ENCODE measurements at places on chromosomes 3 and 15.
A peak's percentile ranks its signal among the peaks of the same experiment; 100 is the strongest.

- DNase-seq, result no peak
Measured at GRCh38 chr3:186529201-186529999, 14.8 kb downstream of the CRYGS start.

- no peak for DNase-seq
Measured at GRCh38 chr3:171365489-171365888, 94.7 kb downstream of the TNIK start.

DNA sequence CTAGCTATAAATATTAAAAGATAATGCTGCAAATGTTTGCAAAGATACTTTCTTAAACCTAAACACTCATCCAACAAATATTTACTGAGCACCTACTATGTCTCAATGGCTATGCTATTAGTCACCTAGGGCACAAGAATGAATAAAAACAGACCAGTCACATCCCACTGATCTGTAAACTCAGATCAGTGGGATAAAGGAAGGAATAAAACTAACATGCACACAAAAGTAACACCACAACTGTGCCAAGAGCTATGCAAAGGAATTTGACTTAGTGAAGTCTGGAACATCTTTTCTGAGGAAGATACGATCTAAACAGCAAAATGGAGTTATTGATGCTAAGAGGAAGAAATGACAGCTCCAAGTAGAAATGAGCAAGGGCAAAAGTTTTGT lies 56.6 kb downstream of the CBLB start:
- DNase-seq, result no peak

- DNase-seq, result no peak
Measured at GRCh38 chr3:12681943-12682390, 18.1 kb upstream of the RAF1 start.

- DNase-seq, result no peak
Measured at GRCh38 chr3:121690777-121691405, 30.2 kb upstream of the HCLS1 start.

DNA sequence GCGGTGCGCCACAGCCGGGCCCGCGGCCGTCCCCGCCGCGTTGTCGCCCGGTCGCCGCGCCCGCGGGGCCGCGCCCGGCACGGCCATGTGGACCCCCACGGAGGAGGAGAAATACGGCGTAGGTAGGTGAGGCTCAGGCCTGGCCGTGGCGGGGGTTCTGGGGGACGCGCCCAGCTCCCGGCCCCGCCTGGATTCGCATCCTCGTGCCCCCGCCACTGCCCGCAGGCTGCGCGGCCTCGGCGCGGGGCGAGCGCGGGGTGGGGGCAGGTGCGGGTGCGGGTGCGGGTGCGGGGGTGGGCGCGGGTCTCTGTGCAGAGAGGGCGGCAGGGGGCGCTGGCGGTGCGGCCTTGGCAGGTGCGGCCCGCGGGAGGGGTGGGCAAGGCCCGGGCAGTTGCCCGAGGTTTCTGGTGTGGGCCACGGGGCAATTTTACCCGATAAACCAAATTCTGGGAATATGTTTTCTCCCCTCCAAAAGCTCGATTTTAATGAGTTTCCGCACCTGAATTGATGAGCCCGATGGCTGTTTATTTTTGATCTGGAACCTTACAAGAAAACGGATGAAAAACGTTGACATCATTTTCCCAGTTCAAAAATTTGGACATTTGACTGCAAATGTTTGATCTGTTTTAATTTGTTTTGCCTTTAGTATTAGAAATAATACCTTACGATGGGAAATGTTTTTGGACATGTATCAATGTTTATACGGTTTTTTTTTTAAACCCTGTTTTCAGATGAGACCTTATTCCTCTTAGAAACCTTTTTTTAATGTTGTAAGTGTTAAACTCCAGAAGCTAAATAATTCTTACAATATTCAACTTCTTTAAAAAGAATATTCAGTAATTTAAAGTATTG lies 678 bp downstream of the DOCK3 start:
- DNase-seq, result no peak

- no peak for DNase-seq
Measured at GRCh38 chr15:79643393-79643792, 211.3 kb downstream of the MINAR1 start.

DNA sequence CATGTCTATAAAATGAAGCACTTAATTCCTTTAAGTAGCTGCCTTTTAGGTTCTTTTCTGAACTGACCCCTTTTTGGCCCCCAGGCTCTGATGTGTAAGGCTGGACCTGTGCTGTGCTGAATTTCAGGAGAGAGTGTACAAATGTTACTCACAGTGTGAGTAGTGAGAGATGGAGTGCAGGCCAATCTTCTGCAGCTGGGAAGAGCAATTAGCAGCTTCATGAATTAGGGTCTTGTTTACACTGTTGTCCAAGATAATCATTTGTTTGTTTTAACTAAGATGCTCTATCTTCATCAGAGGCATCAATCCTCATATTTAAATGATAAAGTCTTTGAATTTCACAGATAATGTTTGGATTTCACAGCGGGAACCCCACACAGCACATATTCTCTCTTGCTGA lies 19.4 kb downstream of the ARPP21 start:
- no peak for DNase-seq

DNA sequence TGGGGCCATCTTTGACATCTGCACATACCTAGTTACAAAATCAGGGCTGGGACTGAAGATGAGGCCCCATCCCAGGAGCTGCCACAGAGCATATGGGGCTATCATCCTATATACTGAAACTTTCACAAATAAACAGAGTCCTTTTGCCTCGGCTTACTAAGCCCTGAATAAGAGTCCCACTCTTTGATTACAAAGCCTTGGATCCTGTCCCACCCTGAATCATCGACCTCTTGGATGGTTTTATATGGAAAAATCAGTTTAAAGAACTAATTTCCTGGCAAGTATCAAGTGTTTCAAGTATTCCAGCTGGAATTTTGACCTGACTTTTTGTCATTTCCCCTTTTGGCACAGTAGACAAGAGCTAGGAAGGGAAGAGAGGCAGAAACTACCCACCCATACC lies 331.3 kb upstream of the FRG2C start:
- DNase-seq, result no peak

- no peak for DNase-seq
Measured at GRCh38 chr3:56994391-56994790, 66.1 kb upstream of the SPATA12 start.

- no peak for DNase-seq
Measured at GRCh38 chr3:140164922-140165590, 230.1 kb downstream of the CLSTN2 start.

DNA sequence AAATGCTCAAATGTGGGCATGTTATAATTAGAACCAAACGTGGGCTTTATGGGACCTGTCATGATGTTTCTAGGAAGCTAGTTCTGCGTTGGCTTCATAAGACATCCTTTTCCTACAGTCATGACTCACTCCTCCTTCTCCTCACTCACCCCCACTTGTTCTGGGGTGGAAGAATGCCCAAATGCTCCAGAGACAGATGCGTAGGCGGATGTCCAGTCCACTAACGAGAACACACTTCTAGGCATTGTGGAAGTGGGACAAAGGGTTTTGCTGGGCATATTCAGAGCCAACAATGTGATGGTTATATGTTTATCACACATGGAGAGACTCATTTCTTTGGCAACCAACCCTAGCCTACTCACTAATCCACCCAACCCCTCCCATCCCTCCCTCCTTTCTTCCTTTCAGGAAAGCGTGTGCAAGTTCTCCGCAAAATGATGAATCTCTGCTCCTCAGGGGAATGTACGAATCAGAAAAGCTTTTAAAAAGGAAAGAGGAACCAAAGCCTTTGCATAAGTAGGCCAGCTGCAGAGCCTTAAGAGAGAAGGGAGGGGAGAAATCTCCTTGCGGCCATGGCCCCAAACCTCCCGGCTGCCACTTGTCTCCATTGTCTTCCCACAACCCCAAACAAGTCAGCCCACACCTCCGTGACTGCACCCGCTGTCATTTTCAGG lies 123.0 kb upstream of the SPRED1 start:
- DNase-seq, result no peak

DNA sequence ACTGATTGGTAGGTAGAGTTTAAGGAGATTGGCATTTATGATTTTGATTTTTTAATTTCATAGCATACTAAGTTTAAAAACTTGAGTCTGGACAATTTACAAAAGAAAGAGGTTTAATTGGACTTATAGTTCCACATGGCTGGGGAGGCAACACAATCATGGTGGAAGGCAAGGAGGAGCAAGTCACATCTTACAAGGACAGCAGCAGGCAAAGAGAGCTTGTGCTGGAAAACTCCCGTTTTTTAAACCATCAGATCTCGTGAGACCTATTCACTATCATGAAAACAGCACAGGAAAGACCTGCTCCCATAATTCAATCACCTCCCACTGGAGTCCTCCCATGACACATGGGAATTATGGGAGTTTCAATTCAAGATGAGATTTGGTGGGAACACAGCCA lies 630.9 kb upstream of the NR2F2 start:
- no peak for DNase-seq

- no peak for DNase-seq
Measured at GRCh38 chr3:61790411-61790810, 229.0 kb downstream of the PTPRG start.

DNA sequence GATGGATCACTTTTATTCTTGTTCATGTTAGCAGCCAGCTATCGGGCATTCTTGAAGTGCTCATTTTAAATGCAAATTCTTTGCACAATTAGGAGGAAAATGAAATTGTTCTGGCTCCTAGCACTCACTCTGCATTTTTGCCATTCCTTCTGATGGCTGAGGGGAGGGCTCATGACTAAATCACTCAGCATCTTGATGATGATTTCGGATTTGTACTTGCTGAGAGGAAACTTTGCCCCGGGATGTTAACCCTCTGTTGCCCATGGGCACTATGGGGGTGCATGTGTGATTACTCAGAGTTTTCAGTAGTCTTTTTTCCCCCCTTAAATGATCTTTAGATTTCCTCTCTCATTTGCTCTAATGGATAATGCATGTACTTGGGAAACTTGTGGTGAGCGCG lies 299.6 kb upstream of the C2CD4B start:
- no peak for DNase-seq

- DNase-seq, result no peak
Measured at GRCh38 chr3:125076464-125076863, 20.7 kb upstream of the HEG1 start.

GRCh38 chr3:113614402-113614801 lies 82.0 kb downstream of the USF3 start:
- no peak for DNase-seq

- DNase-seq, result no peak
Measured at GRCh38 chr15:94229591-94230369, 1.6 kb upstream of the MCTP2 start.

- DNase-seq, result peak; percentile 2
Measured at GRCh38 chr3:48798998-48799397, 48.7 kb downstream of the PRKAR2A start.

GRCh38 chr15:83723216-83723615 lies 69.3 kb downstream of the ADAMTSL3 start:
- DNase-seq, result no peak

DNA sequence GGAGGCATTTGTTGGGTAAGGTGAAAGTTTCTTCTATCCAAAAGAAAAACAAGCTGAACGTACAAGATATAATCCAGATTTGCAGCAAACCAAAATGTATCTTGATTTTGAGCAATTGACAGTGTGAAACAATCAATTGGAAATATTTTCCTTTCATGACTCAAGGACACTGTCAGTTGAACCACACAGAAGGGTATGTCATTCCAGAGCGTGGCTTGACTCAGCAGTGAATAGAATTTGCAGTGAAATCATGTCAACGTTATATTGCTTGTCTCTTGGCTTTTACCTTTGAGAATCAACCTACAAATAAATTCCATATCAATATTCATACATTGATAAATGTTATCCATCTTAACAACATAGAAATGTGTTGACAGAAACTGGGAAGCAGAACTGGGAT lies 78.2 kb downstream of the TM2D3 start:
- no peak for DNase-seq

DNA sequence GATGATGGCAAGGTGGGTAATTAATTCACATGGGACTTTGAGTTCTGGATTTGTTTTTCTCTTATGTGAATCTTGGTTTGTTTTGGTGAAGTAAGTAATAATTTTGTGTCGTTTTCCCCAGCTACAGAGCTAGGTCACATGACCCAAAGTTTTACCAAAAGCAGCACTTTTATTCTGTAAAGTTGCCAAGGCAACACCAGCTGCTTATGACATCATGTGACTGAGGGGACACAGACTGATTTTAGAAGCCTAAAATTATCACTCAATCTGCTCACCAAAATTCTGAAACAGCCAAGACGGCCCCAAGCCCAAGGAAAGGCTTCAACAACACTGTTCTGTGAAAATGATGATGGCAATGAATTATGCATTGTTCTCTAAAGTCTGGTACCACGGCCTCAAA lies 63.9 kb downstream of the MEX3B start:
- DNase-seq, result no peak

- DNase-seq, result no peak
Measured at GRCh38 chr3:146747051-146747450, 141.9 kb upstream of the PLSCR5 start.

DNA sequence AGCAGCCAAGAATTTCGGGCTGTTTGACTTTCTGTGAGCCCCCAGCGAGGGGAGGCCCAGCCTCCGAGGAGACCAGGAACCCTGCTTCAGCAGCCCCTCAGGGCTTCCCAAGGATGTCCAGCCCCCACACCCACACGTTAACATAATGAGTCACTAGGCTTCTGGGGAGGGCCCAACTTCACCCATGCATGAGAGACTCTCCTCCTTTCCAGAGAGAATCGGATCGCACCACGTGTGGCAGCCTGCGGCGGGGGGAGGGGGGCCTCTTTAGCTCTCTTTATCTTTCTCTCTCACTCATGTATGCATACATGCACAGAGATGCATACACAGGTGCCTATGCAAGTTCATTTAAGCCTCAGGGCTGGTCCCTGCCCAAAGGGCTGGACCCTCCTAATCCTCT lies 3.1 kb upstream of the AP2M1 start:
- DNase-seq, result no peak

GRCh38 chr15:100890051-100890720 lies 10.6 kb downstream of the ALDH1A3 start:
- DNase-seq, result no peak

DNA sequence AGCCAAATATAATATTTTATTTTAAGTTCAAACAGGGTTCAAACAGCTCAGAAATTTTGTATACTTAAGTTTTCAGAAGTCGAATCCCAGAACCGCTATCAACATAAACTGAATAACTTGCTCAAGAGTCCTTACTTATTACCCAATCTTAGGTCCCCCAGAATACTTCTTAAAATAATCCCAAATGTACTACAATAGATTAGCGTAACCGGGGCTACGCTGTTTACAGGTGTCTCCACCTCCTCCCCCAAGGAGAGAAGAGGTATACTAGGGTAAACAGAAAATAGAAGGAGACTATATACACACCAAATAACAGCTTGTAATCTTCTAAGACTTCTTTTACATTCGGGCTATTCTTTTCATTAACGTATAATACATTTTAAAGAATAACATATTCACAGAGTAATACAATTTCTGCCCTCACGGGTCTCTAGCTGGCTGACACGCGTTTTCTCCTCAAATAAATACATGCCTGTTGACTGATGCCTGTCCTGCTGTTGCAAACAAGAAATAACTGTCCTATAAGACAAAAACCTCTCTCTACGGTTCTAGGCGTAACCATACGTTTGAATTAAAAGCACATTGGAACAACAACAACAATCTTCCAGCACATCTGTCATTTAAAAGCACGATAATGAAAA lies 1.3 kb downstream of the DENND4A start:
- DNase-seq, result no peak

GRCh38 chr3:126521122-126521891 lies 2.6 kb upstream of the CHST13 start:
- no peak for DNase-seq
